ENCODE measurements at places on chromosomes 3 and 15.

GRCh38 chr3:71444028-71444860 is 139.3 kb downstream of the FOXP1 start:
- DNase-seq, result no peak

DNA sequence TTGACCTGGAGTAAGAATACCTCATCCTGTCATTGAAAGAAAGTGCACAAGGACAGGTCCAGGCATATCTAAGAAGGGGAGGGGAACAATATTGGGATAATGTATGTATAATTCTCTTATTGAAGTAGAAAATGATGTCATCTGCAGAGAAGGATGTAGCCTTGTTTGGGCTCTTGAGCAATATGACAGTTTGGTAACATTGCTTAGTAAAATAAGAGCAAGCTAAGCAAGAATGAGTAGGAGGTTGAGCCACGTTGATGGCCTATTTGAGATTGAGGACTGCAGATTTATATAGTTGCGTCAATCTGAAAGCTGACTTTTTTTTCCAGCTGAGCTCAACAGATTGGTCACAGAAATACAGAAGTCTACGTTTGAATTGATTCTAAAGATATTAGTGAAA is 145.2 kb downstream of the FILIP1L start:
- no peak for DNase-seq

GRCh38 chr3:46465196-46465520 is 453 bp upstream of the LTF start:
- DNase-seq, result no peak

DNA sequence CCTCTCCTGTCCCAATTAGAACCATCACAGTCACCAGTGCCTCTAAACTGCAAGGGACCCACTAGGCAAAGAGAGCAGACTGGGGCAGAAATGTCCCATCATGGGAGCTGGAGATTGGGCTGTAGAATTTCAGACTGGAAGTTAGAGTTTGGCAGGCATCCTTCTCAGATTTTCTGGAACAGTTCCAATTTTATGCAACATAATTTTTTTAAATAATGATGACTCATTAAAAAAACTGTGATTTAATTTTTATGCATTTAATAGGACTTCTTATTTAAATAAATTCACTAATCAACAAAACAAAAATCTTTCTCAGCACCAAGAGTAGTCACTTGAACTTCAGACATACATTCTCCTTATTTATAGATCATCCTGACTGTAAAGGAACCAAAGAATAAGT is 84.6 kb upstream of the SLC7A14 start:
- DNase-seq, result no peak

DNA sequence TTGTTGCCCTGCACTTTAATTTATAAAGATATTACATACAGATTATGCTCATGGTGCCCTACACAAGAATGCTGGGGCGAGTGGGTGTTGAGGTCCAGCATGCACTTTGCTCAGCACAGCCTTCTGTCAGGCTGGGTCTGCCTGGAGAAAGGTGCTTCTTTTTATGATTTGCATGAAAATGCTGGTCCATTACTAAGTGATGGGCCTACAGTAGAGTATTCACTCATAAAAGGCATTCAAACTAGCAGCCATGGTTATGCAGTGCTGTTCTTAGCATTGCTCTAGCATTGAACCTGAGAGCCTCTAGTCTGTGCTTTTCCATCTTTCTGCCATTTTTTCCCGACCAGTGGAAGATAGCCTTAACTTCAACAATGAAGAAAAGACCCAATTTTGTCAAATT is 12.3 kb downstream of the LNP1 start:
- DNase-seq, result no peak

- no peak for DNase-seq
Measured at GRCh38 chr3:177199206-177199760, 2.0 kb upstream of the TBL1XR1 start.
